Stimulated activated CD8-positive, alpha-beta memory T cell treated with anti-CD3 and anti-CD28 coated beads, Interleukin-15, amount 100 ng/mL, for 4 hours (primary cell): ENCODE measurements at places on chromosomes 2 and 18.

- DNase-seq: no peak
Measured at GRCh38 chr2:233832869-233833311, 21.4 kb downstream of the HJURP start.

- DNase-seq: no peak
Measured at GRCh38 chr2:25374827-25375226, 33.1 kb upstream of the DNMT3A start.

DNA sequence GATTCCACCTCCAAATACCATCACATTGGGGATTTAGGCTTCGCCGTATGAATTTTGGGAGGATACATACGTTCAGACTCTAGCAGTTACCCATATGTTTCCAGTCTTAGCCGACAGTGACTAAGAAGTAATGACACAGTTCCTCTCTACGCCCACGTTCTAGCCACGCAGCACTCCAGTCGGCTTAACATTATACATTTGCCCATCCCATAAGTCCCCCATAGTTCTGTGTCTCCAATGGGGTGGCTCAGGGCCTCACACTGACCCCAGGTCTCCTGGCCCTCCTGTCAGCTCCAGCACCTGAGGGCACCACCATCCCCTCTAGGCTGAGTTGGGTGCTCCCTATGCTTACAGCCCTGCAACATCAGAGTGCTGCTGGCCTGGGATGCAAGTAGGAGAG, 18.4 kb upstream of the CNDP2 start:
- DNase-seq: no peak

- DNase-seq: no peak
Measured at GRCh38 chr2:238097988-238098871, 1.9 kb upstream of the ESPNL start.

- DNase-seq: no peak
Measured at GRCh38 chr2:154161286-154161685, 289.6 kb downstream of the GALNT13 start.

- no peak for DNase-seq
Measured at GRCh38 chr2:27911458-27912210, 21.1 kb downstream of the BABAM2 start.

DNA sequence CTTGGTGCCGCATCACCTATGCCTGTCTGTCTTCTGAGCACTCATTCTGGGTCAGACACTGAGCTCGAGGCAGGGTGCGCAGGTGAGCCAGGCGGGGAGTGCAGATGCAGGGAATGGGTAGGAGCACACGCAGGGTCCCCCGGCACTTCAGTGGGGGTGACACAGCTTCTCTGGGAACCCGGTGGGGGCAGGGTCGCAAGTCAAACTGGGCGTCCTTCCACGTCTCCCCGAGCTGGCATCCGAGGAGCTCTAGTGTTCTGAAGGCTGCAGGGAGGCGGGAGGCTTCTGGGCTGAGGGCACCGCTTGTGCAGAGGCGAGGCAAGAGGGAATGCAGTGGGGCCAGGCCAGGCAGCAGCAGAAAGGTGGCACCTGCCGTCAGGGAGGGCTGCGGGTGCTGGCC, 86.0 kb downstream of the DGKD start:
- no peak for DNase-seq

DNA sequence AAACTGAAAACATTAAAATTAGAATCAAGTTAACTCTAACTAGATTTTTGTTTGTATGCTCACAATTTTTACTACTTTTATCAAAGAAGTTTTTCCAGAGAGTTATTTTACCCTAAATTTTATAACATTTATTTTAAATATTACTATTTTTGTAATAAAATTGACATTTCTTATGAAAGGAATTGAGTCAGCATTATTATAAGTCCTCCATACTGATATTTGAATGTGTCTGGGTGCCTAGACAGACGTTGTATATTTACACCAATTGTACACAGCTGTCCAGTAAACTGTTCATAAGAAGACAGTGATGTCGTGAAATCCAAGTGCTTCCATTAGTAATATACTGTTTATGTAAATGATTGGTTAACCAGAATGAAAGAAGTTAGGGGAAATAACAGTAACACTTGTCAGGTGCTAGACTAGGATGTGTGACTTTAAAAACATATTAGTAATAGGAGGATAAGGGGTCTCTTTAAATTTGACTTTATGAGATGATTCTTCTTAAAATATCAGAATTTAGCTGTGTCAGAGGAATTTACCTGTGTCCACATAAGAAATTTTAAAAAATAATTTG, 73.7 kb downstream of the TANK start:
- DNase-seq: no peak

DNA sequence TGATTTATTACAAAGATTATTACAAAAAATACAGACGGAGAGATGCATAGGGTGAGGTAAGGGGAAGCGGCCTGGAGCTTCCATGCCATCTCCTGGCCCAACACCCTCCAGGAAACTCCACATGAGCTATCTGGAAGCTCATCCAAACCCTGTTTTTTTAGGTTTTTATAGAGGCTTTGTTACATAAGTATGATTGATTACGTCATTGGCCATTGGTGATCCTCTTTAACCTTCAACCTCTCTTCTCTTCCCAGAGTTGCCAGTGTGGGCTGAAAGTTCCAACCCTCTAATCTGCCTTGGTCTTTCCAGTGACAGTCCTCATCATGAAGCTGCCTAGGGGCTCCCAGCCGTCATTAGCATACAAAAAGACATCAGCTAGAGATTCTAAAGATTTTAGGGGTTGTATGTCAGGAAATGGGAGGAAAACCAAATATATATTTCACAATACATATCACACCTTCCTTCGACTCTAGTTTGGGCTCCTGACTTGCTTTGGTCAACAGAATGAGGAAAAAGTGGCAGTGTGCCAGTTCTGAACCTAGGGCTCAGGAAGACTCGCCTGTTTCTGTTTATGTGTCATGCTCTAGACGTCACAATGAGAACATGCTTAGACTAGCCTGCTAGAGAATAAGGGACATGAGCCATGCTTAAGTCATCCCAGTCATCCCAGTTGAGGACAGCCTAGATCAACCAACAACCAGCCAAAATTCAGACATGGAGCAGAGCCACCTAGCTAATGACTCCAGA, 54.1 kb downstream of the ETAA1 start:
- DNase-seq: no peak

GRCh38 chr2:233441161-233442027, 87.1 kb downstream of the DGKD start:
- DNase-seq: no peak

DNA sequence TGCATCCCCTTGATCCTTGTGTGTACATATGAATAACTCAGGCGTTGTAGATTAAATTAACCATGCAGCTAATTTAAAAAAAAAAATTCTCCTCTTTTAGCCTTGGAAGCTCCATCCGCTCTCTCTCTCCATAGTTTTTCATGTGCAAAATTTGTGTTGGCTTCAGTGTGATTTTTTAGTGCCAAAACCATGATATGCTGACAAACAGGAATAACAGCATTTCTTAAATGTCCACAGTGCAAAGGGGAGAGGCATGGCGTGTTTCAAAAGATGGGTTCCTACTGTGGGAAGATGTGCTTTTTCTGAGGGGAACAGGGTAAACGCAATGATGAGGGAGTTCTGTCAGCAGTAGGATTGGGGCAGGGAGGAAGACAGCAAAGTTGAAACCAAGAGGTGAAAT, 247.0 kb downstream of the ICOS start:
- no peak for DNase-seq

DNA sequence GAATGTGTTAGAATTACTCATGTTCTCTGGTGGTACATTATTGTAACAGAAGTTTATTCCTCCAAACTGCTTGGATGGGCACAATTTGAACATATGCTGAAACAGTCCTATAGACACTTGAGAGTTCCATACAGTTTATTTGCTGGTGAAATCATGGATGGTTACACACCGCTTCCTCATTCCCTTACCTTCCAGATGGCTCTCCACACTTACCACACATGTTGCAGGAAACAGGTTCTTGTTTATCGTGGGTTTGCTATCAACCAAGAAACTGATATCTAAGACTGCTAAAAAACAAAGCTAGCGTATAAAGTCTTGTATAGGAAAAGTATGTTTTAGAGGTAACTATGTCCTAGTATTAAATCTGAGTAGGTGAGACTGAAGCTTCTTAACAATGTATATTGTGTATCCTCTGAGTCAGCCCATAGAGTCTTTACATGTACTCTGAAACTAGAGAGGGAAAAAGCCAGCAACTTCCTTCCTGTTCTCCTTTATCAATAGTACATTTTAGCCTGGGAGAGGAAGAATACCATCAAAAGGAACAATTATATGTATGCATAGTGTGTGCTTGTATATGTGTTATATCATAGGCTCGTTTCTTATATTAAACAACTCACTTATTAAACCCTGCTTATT, 313.1 kb downstream of the PLCL1 start:
- DNase-seq: no peak

GRCh38 chr2:214103276-214104001, 307.4 kb upstream of the VWC2L start:
- DNase-seq: no peak

- DNase-seq: no peak
Measured at GRCh38 chr2:186617148-186617547, 27.3 kb downstream of the ITGAV start.

DNA sequence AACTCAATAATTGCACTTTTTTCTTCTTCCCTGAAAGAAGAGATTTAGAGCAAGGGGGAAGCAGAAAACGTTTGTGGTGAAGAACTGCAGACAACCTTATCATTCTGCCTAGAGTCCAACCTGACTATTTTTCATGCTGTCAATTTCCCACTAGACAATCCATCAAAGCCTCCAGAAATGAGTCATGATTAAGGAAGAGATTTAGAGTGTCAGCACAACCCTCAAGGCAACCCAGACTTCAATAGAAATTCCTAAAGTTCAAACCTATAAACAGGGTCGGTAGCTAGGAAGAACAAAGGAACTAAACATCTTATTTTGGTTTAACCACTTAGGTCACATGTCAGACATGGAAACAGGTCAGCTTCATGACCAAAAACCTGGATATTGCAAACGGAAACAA, 86.9 kb downstream of the SLC25A12 start:
- DNase-seq: no peak

DNA sequence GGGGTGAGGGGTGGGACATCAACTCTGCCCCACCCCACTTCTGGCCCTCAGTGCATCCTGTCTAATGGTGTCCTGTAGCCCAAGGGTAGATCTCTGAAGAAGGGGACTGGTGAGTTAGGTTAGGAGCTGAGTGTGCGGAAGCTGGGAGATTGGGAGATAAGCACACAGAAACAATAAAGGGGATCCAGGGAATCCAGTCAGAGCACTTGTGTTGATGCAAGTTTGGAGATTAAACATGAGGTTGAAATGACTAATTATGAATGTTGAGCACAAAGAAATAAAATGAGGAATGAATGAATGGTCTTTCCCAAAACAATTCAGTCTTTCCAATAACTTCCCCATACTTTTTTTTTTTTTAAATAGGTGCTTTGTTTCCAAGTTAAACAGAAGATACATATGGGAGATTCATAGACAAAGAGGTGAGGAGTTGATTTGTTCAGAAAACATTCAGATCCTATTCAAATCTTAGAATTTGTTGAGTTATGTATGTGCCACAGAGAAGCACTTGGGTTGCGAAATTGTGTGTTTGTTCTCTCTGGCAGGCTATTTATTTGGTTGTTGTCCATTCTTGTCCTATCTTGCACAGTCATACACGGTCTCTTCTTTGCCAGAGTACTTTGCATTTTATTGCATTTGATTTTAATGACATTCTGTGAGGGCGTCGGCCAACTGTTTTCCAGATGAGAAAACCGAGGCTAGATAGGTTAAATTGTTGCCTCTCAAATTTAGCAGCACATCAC, 31.6 kb upstream of the NABP1 start:
- no peak for DNase-seq

DNA sequence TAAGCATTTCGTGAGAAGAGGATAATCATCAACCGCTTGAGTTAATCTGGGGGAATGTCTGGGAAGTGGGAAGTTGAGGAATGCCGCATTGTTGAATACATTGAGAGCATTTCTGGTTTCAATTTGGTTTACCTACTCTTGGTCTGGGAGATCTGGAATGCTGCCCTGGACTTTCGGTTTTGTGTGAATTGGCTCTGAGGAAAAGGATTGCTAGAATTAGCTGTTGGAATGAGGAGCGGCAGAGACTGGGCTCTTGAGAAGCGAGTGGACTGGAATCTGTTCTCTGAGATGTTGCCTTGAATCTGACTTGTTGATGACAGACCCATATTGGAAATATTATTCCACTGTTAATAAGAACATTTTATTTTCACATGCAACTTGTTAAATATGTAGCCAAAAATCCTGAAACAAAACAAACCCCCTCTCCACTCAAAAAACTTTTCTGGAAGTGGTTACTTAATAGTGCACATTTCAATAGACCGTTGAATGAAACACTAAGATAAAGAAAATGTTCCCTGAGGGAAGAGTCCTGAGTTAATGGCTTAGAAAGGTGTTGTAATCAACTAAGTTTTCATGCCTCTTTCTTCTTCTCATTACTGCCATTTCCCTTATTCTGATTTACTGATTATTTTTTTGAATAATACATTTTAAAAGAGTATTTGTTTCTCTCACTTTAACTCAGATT, 50.8 kb downstream of the PTPRM start:
- DNase-seq: no peak

- no peak for DNase-seq
Measured at GRCh38 chr2:31219131-31219969, 2.0 kb upstream of the CAPN14 start.

GRCh38 chr2:40809156-40809555, 357.3 kb upstream of the SLC8A1 start:
- DNase-seq: no peak

GRCh38 chr18:13288509-13289133, 70.1 kb downstream of the LDLRAD4 start:
- DNase-seq: no peak

- DNase-seq: no peak
Measured at GRCh38 chr2:37816036-37816435, 109.1 kb upstream of the RMDN2 start.

- DNase-seq: no peak
Measured at GRCh38 chr2:207328944-207329386, 163.2 kb upstream of the KLF7 start.

GRCh38 chr2:74632209-74632938, 15.8 kb downstream of the M1AP start:
- no peak for DNase-seq

GRCh38 chr2:129274918-129275317, 704.5 kb upstream of the RAB6C start:
- DNase-seq: no peak

DNA sequence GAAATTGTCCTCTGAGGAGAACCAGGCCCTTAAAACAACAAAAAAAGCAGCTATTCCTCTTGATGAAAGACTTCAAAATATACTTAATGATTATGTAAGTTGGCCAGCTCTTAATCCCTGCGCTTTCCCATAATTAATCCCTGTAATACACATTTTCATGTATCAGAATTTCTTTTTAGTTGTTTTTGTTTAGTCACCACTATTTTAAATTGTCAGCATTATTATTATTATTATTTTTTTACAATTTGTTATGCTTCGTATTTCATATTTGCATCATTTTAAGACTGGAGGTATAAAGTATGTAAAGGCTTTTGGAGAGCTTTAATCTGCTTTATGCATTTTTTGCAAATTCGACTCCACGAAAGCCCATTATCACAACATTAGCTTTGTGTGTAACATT, 152.9 kb downstream of the ACOXL start:
- no peak for DNase-seq

GRCh38 chr2:182049372-182050148, 63.9 kb downstream of the PPP1R1C start:
- no peak for DNase-seq

GRCh38 chr2:208627110-208627884, 220.7 kb downstream of the PTH2R start:
- DNase-seq: no peak

- no peak for DNase-seq
Measured at GRCh38 chr2:125086313-125087184, 1061.5 kb downstream of the CNTNAP5 start.
